Esophagus mucosa (tissue), 1 donor: ENCODE measurements at places on chromosomes 12 and 14. TPM values are rescaled to one million over a fixed set of nuclear protein-coding genes. Genes with fewer than 3 reads are reported as not detected.

The DBX2 gene
- total RNA-seq = not detected

The CMKLR1 gene
- 0.56 TPM for total RNA-seq

The CCER1 gene
- not detected for total RNA-seq

The ENTPD5 gene
- total RNA-seq = 20.0 TPM

The DIO2 gene
- total RNA-seq = 58.4 TPM

The NTS gene
- total RNA-seq = 0.16 TPM

The KRT77 gene
- total RNA-seq = not detected

The TAS2R14 gene
- 0.80 TPM for total RNA-seq

The PLEKHD1 gene
- not detected for total RNA-seq

The PRIMA1 gene
- total RNA-seq = 1.8 TPM

The FSCB gene
- total RNA-seq = not detected

The COX8C gene
- total RNA-seq = not detected

The LPAR5 gene
- total RNA-seq = 18.9 TPM

The ACTR10 gene
- total RNA-seq = 36.2 TPM
